ENCODE measurements at places on chromosomes 16 and 17.

DNA sequence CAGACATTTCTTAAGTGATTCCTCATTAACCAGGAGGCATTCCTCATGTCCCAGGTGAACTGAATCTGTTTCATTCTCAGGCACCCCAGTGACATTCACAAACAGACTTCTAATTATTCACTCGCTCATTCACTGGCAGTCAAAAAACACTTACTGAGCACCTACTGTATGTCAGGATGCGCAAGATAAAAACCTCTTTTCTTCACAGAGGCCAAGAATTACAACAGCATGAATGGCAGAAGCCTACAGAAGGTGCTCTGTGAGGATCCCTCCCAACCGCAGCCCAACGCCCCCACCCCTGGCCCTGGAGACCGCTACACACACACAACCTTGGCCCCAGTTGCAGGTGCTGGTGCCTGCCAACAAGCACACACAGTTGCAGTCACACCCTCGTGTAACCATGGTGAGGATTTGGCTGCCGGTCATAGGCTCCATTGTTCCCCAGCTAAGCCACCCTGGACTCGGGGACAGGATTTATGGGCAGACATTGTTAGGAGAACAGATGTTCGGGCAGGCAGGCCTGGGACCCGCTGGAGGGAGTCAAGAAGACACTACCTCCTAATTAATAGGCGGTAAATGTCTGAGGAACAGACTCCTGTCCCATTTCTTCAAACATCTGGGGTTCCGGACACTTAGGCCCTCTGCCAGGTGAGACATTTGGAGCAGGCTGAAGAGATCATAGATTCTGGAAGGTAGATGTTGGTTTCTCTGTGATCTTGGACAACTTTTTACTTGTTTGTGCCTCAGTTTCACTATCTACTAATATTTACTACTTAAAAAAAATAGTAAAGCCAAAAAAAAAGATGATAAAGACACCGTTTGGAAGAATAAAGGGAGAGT is 43.2 kb downstream of the CUEDC1 start:
- DNase-seq: peak; percentile 88

GRCh38 chr17:4463818-4464476 is 30.2 kb downstream of the SPNS3 start:
- no peak for DNase-seq

DNA sequence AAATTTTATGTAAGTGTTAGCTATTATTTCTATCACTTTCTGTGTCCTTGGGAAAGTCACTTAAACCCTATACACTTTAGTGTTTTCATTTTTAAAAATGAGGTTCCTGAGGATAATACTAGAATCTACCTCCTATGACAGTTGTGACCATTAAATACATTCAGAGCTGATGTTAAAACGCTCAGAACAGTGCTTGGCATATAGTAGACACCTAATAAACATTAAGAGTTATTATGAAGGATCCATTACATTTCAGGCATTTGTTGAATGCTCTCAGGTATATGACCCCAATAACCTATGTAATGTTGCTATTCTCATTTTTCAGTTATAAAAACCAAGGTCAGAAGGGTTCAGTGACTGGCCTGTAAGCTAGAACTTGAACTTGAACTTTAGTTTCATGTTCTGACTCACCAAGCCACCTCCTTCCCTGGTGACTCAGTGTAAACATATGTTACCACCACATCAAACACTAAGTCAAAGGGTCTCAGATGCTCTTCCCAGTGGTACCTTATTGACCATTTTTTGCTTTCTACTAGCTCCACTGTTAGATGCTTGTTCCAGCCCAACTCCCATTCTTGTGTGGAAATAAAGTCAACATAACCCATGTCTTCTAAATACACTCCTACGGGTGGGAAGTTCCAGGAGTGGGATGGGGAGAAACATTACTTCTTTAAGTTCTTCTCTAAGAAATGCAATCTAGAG is 47.6 kb downstream of the HSD17B2 start:
- no peak for DNase-seq

GRCh38 chr17:50318501-50319285 is 27.2 kb upstream of the XYLT2 start:
- peak; percentile 87 for DNase-seq

DNA sequence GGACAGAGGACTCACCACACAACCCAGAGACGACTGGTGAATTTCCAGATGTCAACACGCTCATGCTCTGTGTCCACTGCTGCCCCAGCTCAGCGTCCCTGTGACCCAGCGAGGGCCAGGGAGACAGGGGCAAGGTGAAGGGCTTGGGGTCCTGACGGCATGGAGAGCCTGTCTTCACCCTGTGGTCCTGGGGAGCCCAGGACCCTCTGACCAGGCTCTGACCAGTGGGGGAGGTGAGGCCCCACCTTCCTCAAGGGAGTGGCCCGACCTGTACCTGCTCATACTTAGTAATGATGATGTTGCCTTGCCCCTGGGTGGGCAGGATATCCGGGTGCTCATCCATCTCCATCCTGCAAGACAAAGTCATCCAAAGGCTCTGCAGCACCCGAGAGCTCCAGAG is 39.8 kb downstream of the TNFRSF13B start:
- no peak for DNase-seq

DNA sequence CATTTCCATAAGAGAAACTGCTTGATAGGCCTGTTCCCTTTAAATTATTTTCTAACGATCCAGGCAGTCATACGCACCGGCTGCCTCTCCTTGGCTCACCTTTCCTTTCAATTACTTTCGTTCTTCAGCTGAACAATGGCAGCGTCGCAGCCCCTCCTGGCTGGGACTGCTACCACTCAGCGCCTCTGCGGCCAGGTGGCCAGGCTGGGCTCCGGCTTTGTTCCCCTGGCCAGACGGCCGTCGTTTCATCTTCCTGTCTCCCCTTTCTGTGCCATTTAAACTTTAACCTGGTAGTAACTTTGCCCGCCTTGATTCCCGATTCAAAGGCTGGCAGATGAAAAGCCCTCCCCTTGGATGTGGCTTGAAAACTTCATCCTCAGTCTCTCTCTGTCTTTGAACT is 79.0 kb downstream of the C16orf78 start:
- DNase-seq: no peak

DNA sequence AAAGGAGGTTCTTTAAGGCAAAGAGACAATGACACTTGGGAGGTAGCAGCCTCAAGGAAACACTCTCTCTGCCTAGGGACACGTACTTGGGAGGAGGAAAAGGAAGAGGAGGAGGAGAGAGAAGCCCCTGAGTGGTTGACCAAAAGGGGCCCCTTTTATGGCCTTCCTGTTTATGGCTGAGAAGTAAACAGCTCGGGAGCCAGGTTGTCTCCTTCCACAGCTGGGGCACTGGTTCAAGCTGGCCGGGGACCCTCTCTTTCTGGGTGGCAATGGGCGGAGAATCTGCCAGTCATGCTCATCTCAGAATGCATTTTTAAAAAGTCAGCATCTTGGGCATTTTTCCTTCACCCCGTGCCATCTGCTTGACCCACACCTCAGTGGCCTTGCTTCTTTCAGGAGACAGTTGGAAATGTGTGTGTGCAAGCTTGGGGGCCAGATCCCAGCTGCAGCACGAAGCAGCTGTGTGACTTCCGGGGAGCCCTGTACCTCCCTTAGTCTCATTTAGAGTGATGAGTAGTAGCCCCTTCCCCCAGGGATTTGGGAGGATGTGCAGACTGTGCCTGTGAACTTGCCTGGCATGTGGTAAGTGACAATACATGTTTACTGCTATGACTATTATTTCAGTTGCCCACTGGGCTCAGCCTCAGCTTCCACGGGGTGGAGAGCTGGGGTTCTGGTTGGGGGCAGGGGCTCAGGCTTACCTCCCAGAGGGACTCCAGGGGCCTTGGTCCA is 33.8 kb upstream of the SALL1 start:
- DNase-seq: no peak

GRCh38 chr16:86371083-86371803 is 139.1 kb upstream of the FOXF1 start:
- DNase-seq: no peak

DNA sequence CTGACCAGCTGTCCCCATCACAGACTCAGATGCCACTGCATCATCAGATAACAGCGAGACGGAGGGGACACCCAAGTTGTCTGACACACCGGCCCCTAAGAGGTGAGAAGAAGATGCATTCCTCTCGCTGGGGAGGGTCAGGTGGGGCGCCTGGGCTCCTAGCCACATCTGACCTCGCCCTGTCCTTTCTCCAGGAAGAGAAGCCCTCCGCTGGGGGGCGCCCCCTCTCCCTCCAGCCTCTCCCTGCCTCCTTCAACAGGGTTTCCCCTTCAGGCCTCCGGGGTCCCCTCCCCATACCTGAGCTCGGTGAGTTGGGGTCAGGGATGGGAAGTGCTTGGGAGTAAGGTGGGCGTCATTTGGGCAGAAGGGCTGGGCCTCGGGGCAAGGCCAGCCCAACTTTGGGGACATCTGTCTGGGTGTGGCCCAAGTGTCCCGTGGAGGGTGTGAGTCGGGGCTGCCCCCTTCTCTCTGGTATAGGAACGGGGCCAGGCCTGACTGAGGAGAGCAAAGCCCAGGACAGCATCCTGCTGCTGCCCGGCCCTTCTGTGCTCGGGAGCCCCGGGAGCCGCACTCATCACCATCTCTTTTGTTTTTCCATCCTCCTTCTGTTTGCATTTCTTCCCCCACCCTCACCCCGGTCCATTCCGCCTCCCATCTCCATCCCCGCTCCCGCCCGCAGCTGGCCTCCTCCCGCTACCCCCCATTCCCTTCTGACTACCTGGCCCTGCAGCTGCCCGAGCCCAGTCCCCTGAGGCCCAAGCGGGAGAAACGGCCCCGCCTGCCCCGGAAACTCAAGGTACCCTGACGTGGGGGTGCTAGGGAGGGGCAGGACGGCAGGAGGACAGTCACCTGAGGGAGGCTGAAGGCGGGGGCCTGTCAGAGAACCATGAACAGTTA is 4.9 kb downstream of the INO80E start:
- DNase-seq: no peak

- DNase-seq: no peak
Observed at GRCh38 chr17:79075446-79075750, 774 bp downstream of the ENGASE start.

- no peak for DNase-seq
Observed at GRCh38 chr17:30332057-30332542, 1.8 kb downstream of the TMIGD1 start.

GRCh38 chr16:14354561-14355351 is 275.3 kb downstream of the PARN start:
- peak; percentile 67 for DNase-seq

DNA sequence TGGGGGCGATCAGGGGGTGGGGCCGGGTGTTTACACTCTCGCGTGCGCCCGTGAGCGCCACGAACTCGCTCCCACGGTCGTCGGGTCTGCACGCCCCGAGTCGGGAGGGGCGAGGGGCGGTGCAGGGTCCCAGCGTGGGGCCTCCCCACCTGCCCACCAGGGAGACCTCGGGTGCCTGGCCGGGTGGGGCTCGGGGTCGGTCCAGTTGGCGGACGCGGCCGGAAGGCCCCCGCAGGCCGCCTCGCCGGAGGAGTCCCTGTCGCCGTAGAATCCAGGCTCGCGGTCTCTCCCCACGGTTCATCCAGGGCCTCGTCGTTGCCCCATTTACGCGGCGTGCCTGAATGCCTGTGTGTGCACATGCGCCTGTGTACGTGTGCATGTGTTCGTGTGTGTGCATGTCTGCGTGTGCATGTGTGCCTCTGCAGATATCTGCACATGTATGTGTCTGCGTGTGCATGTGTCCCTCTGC is 510 bp upstream of the RAB40B start:
- no peak for DNase-seq

DNA sequence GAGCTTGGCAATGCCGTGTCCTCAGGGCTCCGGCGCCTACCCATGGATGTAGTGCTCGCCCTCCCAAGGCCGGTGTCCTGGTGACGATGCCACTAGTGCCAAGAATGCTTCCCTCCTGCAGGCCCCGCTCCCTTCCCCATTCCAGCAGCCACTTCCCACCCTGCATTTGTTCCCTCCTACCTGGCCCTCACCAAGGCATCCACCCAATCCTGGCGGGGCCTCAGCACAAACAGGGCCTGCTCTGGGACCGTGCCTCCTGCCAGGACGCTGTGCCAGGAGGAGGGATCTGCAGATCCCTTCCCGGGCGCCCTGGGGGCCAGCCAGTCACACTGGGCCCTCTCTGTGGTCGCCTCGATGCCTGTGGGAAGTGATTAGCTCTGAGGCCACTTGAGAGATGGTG is 25.1 kb downstream of the ABR start:
- no peak for DNase-seq

DNA sequence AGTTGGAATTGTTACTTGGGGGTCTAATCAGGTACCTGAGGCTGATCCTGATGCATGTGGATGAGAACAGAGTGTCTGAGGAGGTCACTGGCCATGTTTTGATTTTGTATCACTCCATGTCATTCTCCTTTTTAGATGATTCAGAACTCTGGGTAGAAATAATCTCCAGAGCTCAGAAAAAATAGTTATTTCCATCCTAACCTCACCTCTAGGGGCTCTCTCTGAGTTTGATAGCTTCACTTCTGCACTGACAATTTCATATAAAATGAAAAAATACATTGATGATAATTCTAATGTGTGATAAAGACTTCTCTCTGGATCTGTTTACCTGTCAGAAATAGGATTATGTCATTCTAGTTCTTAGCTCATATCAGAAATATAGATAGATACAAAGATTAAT is 6.2 kb upstream of the KRT12 start:
- DNase-seq: no peak

- DNase-seq: no peak
Observed at GRCh38 chr16:20918486-20919239, 18.1 kb downstream of the LYRM1 start.

GRCh38 chr17:28008513-28008912 is 34.0 kb upstream of the NLK start:
- no peak for DNase-seq

- DNase-seq: no peak
Observed at GRCh38 chr16:17839907-17840306, 369.1 kb upstream of the XYLT1 start.

- peak; percentile 90 for DNase-seq
Observed at GRCh38 chr17:57407287-57408070, 151.2 kb downstream of the MSI2 start.

DNA sequence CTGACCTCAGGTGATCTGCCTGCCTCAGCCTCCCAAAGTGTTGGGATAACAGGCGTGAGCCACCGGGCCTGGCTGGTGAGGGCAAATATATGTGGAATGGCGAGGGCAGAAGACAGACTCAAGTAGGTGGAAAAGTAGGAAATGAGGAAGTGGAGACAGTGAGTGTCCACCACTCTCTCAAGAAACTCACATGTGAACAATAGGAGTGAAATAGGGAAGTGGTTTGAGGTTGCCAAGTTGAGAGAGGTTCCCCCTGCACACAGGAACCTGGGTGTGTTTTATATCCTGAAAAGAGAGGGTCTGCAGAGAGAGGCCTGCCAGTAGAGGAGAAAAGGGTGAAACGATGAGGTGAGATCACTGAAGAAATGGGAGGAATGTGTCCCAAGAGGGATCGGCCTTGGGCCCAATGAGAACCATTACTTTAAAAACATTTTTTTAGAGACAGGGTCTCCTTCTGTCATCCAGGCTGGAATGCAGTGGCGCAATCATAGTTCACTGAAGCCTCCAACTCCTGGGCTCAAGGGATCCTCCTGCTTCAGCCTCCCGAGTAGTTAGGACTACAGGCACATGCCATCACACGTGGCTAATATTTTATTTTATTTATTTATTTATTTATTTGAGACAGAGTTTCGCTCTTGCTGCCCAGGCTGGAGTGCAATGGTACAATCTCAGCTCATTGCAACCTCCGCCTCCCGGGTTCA is 17.1 kb upstream of the CORO1A start:
- no peak for DNase-seq

All from NCI-H2171 treated with DMSO at 0.1 percent for 48 hours (cell line).